ENCODE measurements at places on chromosomes 5 and 9.

DNA sequence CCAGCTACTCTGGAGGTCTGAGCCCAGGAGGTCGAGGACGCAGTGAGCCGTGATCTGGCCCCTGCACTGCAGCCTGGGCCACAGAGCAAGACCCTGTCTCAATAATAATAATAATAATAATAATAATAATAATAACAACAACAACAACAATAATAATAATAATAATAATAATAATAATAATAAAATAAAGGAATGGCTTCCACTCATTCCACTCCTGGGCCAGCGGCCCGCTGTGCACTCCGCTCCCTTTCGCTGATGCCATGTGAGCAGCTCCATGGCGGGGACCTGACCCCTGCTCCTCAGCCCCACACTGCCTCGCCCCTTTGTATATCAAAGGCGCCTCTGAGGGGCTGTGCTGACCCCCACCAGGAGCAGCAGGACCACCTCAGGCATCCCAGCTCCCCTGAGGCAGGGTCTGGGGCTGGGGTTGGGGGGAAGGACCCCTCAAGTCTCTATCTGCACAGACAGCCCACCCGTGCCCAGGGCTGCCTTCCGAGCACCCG, 20.0 kb downstream of the GBGT1 start:
- DNase-seq, result no peak

DNA sequence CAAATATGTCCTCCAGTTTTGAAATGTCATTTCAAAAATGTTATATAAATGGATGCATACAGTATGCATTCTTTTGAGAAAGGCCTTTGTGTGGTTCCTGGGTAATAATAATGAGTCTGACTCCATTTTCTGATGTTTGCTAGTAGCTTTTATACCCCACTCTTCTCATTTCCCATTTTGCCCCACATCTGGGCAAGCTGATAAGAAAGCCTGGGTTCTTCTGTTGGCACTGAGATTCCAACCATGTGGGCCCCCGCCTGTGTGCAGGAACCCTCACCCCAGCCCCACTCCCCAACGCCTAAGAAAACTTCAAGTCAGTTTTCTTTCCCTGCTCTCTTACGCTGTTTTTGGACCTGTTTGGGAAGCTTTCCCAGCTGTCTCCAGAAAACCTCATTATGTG, 89.4 kb downstream of the SNX18 start:
- DNase-seq, result no peak

DNA sequence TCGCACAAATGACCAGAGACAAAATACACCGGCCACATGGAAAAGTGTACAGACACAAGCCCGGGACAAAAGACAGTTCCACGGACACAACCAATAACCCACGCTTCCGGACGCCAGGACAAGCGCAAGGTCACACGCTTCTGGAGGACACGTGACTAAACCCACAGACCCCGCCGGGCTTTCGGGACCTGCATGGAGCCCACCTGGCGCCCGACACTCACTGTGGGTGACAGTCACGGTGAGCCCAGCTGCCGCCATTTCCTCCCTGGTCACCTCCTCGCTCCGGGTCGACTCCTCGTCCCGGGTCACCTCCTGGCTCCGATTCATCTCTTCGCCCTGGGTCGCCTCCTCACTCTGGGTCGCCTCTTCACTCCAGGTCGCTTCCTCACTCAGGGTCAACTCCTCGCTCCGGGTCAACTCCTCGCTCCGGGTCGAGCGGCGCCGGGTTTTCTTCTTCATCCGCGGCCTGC, 470 bp downstream of the BAG1 start:
- DNase-seq, result peak; percentile 35

DNA sequence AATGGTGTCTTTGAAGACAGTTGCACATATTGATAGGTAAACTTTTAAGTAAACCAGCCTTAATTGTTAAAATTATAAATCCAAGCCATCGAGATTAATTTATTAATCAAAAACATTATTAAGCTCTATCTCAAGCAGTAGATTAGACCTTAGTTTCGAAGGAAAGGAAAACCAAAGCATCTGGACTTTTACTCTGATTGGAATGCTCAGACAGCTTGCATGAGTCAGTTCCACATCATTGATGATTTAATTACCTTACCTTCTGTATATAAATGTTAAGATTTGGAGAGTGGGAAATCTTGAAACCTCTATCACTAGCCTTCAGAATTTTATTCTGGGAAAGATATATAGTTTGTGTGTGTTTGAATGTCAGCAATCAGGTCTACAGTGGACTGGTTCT, 23.9 kb downstream of the DCP2 start:
- DNase-seq, result no peak

GRCh38 chr9:20402273-20402875, 219.9 kb downstream of the MLLT3 start:
- DNase-seq, result no peak

GRCh38 chr9:10366171-10366779, 246.5 kb downstream of the PTPRD start:
- peak; percentile 3 for DNase-seq

GRCh38 chr5:149452007-149452664, 73.0 kb upstream of the IL17B start:
- no peak for DNase-seq

- no peak for DNase-seq
Measured at GRCh38 chr9:6383551-6384225, 29.3 kb upstream of the UHRF2 start.

DNA sequence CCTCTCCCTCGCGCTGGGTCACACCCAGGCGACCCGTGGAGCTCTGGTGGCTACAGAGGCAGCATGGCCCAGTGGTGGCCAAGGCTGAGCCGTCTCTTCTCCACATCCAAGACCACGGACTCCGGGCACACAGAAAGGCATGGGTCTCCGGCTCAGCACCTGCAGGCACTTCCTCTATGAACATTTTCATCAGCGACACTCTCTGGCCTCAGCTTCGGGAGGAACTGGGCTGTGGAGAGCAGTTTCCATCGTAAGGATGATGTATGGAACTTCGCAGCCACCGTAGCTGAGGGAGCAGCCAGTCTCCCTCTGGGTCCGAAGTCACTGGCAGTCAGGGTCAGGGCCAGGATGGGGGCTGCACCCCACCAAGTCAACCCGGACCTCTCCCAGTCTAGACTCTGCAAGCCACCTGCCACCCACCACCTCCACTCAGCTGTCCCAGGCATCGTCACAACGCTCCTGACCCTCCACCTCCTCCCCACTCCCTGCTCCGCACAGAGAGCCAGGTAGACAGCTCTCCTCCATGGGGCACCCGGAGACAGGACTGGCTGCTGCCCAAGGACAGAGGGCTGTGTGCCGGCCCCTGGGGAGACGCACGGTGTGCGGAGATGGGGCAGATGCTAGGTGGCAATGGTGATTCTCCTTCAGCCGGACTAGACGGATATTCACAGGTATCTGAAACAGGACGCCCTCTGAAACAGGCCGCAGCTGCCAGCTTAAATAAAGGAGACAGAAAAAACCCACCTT, 9.7 kb downstream of the QSOX2 start:
- DNase-seq, result no peak

- no peak for DNase-seq
Measured at GRCh38 chr5:84113246-84114105, 271.2 kb downstream of the EDIL3 start.

DNA sequence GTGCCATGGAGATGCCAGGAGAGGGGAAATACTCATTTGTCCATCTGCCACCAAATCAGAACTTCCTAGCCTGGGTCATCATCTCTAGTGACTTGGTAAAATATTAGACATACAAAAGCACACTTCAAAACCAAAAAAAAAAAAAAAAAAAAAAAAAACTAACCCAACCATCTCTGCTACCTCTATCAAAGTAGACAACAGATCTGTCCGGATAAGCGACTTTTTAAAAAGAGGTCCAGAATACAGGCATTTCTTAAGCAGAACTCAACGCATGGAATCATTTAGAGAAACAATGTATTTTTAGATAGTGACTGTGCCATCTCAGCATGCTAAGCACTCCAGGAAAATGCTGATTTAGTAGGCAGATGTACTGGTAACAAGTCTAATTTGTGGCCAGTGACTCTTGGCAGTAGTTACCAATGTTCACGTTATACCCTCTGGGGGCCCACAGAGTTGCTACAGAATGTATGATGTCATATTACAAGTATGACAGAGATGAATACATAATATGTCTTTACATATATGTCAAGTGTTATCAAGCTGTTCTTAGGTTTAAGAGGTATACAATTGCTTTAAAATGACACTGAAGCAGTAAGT, 107.8 kb downstream of the SMIM23 start:
- DNase-seq, result no peak

GRCh38 chr5:171595801-171596231, 176.4 kb downstream of the FGF18 start:
- no peak for DNase-seq

DNA sequence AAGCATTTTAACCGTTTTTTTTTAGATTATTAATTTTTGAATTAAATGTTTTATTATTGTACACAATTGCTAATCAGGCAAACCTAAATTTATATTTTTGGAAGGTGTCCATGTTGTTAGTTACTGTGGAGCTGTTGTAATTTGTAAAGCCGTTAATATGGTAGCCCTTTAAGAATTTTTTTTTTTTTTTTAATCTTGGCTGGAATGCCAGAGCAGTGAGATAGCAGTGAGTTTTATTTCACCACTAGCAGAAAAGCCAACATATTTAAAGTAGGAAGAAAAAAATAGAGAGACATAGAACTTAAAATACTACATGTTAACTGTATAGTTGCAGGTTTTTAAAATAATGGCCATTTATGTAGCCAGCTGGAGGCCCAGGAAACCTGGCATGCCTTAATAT, 35.3 kb upstream of the RNF20 start:
- DNase-seq, result no peak

DNA sequence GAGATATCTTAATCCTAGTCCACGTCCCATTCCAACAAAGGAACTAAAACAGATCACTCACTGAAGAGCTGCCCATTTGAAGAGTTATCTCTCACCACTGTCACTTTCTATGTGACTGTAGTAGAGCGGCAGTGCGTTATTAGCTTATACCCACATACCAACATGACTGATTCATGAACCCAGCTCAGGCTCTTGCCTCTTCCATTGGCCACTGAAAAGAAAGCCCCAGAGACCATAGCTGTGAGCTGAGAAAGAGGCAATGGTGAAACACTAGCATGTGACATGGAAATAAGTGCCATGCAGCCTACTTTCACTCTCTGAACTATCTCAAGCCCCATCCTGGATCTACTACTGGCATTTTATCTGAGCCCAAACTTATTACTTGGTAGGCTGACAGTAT, 151.7 kb upstream of the MOCS2 start:
- DNase-seq, result no peak

DNA sequence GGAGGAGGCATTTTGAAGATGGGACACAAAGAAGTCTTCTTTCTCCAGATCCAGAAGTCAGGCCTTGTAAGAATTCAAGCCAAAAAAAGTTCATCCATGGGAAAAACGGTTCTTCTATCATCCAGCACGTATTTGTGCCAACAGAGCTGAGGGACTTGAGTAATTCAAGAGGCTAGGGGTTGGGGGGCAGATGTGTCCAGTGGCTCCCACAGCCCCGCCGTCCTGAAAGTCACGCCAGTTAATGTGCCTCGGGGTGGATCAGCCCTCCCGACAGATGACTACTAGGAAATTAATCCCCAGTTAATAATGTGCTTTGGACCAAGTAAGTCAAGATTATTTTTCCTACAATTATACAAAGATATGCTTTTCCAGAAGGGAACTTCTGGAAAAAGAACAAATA, 23.4 kb downstream of the NREP start:
- no peak for DNase-seq

DNA sequence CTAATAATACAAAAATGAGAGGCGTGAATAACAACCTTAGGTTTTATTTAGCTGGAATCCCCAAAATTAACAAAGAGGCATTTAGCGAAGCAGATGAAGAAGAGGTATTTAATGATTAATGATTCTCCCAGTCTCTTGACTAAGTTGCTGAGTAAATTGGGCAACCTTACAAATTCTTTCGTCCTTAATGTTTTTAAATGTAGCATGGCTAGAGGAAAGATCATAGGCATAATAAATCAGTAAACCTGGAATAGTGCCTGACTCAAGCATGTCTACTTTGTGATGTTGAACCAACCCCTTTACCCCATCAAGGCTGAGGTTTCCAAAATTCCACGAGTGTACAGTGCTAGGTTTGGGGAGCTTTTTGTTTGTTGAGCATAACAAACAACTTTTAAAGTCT, 7.9 kb downstream of the BHMT start:
- DNase-seq, result no peak

DNA sequence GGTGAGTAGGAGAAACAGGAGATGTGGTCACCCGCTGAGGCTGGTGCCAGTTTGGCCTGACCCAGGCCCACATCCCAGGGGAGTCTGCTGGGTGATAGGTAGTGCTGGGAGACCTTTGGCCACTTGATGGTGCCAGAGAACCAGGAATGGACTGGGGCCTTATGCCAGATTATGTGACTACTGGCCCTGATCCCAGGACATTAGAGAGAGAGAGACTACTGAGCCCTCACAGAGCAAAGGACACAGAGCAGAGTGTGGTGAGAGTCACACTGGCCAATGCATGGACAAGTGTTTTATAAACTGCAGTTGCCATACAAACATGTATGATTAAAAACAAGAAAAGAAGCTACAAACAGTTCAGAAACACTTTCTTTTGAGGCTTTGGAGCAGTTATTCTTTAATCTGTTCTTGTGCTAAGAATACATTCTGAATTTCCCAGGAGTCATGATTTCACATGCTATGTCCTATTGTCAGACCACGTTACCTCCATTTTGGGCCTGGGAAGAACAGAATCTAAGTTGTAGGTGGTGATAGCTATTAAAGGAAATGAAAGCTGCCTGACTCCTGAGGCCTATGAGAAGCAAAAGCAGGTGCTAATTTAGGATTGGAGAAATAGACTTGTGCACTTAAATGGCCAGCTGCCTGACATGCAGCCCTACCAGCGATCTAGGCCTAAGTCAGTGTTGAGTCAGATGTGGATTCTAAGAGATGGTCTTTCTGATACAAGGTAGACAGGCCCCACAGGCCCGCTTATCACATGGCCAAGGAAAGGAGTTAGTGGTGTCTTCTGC, 32.6 kb upstream of the TMOD1 start:
- peak; percentile 77 for DNase-seq

- DNase-seq, result no peak
Measured at GRCh38 chr5:103313056-103313455, 54.5 kb downstream of the MACIR start.

- DNase-seq, result no peak
Measured at GRCh38 chr9:5593904-5594303, 35.0 kb upstream of the RIC1 start.

DNA sequence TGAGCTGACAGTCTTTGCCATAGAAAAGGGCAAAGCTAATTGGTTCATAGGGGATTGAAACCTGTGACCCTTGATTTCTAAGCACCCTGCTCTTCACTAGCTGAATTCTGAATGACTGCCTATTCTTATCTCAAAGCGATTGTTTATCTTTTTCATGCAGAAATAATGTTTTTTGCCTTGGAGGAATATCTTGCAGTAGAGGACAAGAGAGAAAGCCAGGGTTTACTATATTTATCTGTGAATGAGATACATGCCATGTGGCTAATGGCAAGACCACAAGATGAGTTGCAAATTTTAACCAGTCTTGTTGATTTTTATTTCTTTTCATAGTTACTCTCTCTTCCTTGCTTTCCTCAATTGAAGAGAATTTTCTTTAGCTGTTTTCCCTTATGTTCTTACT, 185.0 kb downstream of the CNTLN start:
- DNase-seq, result peak; percentile 12

GRCh38 chr5:171871711-171872110, 86.1 kb downstream of the SMIM23 start:
- no peak for DNase-seq

All from hematopoietic multipotent progenitor cell treated with erythropoietin and hydrocortisone succinate and interleukin-3 and kit ligand, for 15 days (in vitro differentiated cells).